WTC11 (cell line): ENCODE measurements at places on chromosomes 5 and 9.

DNA sequence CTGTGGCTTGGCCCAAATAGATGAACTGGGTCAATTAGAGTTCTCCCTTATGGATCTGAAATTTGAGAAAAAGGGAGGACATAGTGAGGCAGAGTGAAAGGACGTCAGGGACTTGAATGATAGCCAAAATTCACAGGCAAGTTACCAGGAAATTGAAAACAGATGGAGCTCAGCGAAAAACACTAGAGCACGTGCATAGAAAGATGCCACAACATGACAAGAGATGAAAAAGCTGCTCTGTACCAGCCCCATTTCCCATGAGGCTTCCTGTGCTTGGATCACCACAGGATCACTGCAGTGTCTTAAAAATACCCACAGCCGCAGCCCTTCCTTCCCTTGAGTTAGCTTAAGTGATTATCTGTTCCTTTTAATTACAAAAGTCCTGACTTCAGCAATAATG is 39.0 kb upstream of the HOMER1 start:
- no peak for DNase-seq

- DNase-seq: no peak
Observed at GRCh38 chr9:116073826-116074225, 79.8 kb upstream of the PAPPA start.

GRCh38 chr5:77180167-77181081 is 30.1 kb upstream of the PDE8B start:
- DNase-seq: peak; percentile 45

DNA sequence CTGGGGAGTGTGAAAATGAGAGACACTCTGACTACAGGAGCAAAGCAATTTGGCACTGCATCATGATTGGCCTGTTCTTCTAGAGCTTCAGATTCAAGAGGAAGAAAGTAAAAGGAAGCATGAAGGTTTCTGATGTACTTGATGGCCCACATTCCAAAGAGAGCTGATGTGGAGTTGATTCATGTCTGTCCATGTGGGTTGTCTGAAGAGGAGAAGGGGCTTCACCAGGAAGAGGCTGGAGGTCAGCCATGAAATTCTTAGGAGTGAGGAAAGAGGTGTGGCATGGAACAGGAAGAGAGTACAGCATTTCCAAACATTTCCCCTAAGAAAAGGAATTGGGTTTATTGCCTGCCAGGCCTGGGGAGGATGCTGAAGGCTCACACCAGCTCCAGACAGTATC is 70.7 kb downstream of the PTCD2 start:
- DNase-seq: no peak

DNA sequence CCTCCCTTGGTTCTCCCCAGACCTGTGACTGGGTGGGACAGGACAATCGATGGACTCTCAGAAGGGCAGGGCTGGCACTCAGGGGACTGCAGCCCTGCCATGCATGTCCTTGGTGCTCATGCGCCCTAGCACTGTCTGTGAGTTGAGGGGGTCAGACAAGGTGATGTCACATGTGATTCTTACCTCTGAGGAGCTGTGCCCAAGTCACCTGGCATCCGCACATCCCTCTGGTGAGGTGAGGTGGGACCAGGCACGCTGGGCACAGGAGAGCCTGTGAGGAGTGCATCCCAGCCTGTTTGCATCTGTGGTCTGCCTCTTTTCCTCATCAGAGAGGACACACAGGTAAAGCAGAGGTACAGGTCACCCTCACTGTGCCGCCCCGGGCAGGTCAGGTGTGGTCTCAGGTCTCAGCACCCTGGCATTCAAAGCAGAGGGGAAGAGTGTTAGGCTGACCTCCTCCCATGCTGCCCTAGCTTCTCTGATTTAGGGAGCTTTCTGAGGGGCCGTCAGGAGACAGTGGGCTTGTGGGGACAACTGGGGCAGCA is 14.8 kb downstream of the TRIP13 start:
- no peak for DNase-seq

DNA sequence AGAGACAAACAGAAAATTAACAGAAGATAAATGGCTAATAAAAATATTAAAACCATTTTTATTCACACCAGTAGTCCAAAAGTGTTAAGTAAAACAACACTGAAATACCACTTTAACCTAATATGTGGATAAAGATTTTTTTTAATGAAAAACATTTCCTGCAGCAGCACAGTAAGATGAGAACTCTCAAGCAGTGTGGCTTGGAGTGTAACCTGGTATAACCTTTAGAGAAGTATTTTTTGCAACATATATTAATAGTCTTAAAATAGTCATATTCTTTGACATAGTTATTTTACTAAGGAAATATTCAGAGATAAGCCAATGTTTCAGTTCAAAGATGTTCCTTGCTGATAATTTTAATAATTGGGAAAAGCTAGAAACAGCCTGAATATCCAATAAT is 644.4 kb downstream of the PDE4D start:
- no peak for DNase-seq

- peak; percentile 10 for DNase-seq
Observed at GRCh38 chr9:137417161-137418021, 5.6 kb downstream of the EXD3 start.

DNA sequence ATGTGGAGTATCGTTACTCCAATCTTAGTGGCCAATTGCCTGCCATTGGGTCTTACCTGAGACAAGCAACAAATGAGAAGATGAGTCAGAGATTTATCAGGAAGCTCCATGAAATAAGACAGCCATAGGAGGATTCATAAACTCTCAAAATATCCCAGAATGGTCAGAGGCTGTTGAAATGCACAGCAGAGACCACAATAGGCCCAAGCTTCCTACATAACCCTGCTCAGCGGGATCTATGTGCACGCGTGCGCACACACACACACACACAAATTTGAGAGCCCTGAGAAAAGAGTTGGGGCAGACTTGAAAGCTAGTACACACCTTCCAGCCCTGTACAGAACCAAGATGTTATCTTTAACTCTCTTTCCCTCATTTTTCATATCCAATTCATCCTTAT is 9.8 kb downstream of the UIMC1 start:
- DNase-seq: no peak

DNA sequence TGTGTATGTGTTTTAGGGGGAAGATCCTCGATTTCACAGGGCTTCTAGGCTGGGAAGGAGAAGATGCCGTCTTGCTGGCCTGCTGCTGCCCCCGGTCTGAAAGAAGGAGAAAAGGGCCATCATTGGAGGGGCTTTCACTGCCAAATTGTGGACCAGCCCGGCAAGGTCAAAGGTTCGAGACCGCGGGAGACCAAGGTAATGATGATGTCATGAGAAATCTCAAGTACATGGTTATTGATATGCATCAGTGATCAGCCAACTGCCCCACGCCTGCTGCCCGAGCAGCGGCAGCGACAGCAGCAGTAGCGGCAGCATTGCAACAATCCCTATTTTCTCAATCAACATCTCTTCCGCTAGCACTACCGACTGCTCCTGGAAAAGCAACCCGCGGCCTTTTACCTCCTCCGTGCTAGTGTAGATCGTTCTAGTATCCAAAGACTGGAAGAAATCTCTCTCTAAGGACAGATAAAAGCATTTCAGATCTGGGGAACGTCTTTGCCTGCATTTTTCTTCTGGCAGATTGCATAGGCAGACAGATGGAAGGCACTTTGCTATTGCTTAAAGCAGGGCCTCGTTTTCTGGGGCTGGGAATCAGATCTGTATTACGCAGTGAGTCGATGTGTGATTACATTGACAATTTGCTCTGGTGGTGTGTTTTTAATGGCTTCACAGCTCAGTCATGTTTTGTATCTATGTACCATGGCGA is 215.3 kb downstream of the MEF2C start:
- DNase-seq: no peak

- DNase-seq: no peak
Observed at GRCh38 chr5:93340881-93341280, 240.1 kb downstream of the NR2F1-AS1 start.

GRCh38 chr9:110942522-110942921 is 95.7 kb downstream of the LPAR1 start:
- DNase-seq: no peak

- no peak for DNase-seq
Observed at GRCh38 chr5:179927824-179928223, 20.1 kb upstream of the TBC1D9B start.

DNA sequence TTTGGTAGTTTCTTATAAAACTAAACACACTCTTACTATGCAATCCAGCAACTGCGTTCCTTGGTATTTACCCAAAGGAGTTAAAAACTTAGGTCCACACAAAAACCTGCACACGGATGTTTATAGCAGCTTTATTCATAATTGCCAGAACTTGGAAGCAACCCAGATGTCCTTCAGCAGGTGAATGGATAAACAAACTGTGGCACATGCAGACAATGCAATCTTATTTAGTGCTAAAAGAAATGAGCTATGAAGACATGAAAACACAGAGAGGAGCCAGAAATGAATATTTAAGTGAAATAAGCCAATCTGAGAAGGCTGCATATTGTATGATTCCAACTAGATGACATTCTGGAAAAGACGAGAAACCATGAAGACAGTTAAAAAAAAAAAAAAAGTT is 10.7 kb downstream of the WNK2 start:
- DNase-seq: no peak

GRCh38 chr5:104355350-104355749 is 792.8 kb upstream of the NUDT12 start:
- no peak for DNase-seq

GRCh38 chr5:175487514-175488222 is 9.3 kb downstream of the SFXN1 start:
- no peak for DNase-seq

GRCh38 chr5:102713682-102714231 is 41.3 kb upstream of the PAM start:
- DNase-seq: no peak

DNA sequence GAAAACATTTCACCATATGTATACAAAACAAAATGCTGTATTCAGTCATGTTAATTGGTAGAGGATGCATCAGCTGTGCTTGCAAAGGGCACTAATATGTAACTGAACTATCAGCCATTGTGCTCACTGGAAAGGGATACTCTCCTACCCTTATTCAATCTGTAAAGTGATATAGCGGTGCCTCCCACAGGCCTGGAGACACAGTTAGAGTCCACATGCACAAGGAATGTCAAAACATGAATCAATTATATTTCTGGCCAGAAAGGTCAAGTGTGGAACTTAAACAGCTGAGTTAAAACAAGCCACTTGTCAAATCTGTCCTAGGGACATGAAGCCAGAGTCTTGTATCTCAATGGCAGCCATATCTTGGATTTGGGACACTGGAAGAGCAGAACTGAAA is 71.2 kb upstream of the IZUMO3 start:
- DNase-seq: no peak

- no peak for DNase-seq
Observed at GRCh38 chr5:135400866-135401265, 1.8 kb upstream of the MACROH2A1 start.

DNA sequence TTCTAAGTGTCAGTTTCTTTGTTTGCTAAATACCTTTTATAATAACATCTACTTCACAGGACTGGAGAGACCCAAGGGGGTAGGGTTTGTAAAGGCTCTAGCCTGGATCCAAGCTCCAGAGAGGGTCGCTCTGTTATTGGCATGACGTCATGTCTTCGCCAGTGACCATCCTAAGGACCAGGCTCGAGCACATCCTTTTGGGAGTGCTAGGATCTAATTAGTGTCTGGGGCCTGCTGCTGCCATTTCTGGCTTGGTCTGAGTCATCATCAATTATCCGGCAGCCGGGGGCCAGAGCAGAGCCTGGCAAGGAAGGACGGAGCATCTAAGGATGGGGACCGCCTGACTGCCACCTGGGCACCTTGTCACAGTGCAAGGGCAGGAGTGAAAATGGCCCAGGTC is 153.0 kb downstream of the NSG2 start:
- DNase-seq: no peak

GRCh38 chr5:103293719-103294118 is 35.2 kb downstream of the MACIR start:
- DNase-seq: no peak

GRCh38 chr5:141567513-141568117 is 51.2 kb downstream of the DIAPH1 start:
- no peak for DNase-seq

DNA sequence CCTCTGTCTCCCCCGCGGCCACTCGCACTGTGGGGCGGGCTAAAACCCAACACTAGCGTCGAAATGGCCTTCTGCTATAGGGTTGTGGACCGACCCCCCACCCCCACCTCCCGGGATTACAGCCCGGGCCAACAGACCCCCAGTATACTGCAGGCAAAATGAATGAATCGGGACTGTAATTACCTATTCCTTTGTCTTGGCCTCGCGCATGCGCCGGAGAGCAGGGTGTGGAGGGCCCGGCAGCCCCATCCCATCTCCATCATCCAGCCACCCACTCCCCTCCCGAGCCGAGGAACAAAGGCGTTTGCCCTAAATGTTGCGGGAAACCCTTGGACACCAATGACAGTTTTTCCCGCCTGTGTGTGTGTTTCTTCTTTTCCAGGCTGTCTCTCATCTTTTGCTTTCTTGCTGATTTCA is 1.6 kb downstream of the BASP1 start:
- peak; percentile 76 for DNase-seq
